ENCODE measurements at places on chromosomes 16 and 17.

GRCh38 chr17:17855976-17856375, 19.2 kb upstream of the SREBF1 start:
- no peak for DNase-seq

DNA sequence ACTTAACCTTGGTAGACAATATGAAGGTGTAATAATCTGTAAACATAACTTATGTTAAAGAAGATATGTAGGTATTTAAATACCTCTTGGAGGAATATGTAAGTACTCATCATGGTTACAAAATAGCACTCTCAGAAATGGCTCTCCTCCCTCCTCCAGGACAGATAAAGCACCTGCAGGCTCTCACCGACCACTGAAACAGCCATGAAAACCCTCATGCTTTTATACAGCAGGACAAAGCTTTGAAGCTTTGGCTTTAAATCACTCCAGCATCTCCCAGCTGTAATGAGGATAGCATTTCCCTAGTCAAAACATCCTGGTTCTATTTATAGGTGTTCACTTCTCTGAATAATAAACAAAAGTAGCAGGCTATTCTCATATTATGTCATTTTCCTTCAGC, 69.1 kb upstream of the PMFBP1 start:
- no peak for DNase-seq

GRCh38 chr17:81825841-81826466, 7.1 kb downstream of the MCRIP1 start:
- DNase-seq, result no peak

GRCh38 chr17:54882371-54882770, 18.3 kb upstream of the TOM1L1 start:
- no peak for DNase-seq

GRCh38 chr17:67038861-67039365, 5.4 kb upstream of the CACNG1 start:
- DNase-seq, result no peak

All from activated CD4-positive, alpha-beta memory T cell treated with anti-CD3 and anti-CD28 coated beads, Interleukin-2, amount 10 ng/mL, durations not matched to agents 7 days and 5 days (primary cell).